ENCODE measurements at places on chromosomes 1 and 21. TPM values are rescaled to one million over a fixed set of nuclear protein-coding genes. Genes with fewer than 3 reads are reported as not detected.

Gene TMPRSS15
- total RNA-seq = not detected

Gene SHCBP1L
- total RNA-seq = 0.85 TPM

Gene LHX8
- 1.6 TPM for total RNA-seq

Gene CRB1
- 0.58 TPM for total RNA-seq

Gene MRPL37
- total RNA-seq = 18.8 TPM

Gene AMY1A
- total RNA-seq = not detected

Gene JMJD4
- total RNA-seq = 18.5 TPM

Gene GOLT1A
- total RNA-seq = 2.1 TPM

Gene KCNJ10
- total RNA-seq = 0.26 TPM

Gene BACE2
- total RNA-seq = 81.5 TPM

Gene TMEM52
- not detected for total RNA-seq

Gene OR2L3
- not detected for total RNA-seq

Gene SLC35F3
- total RNA-seq = 0.32 TPM

Gene BEST4
- total RNA-seq = not detected

Gene OR2M3
- not detected for total RNA-seq

Gene DPYD
- total RNA-seq = 84.3 TPM

Gene OBSCN
- total RNA-seq = 29.1 TPM

Gene GNG4
- total RNA-seq = 2.3 TPM

Gene KCNE2
- not detected for total RNA-seq

Gene RGS2
- total RNA-seq = 211 TPM

Gene PRAMEF33
- total RNA-seq = not detected

Gene CCDC30
- total RNA-seq = 7.2 TPM

Gene CNST
- 36.6 TPM for total RNA-seq

Gene LIPI
- total RNA-seq = not detected

Gene RBP7
- total RNA-seq = 2.4 TPM

Gene DNAI4
- 43.6 TPM for total RNA-seq

Gene NES
- 35.7 TPM for total RNA-seq

Gene CENPF
- 46.2 TPM for total RNA-seq

Gene CYP4Z1
- total RNA-seq = 0.53 TPM

Gene ZNF648
- total RNA-seq = 0.11 TPM

Gene KCNJ15
- total RNA-seq = 11.4 TPM

Gene MMP23B
- total RNA-seq = 45.6 TPM

Gene SLC5A9
- 0.16 TPM for total RNA-seq

Gene TFF2
- total RNA-seq = not detected

Gene IFI16
- total RNA-seq = 51.7 TPM

Gene SEMA4A
- total RNA-seq = 7.3 TPM

Gene TXNIP
- 920 TPM for total RNA-seq

Gene LCE6A
- total RNA-seq = not detected

Gene FHL3
- total RNA-seq = 9.4 TPM

Gene CELA3A
- total RNA-seq = not detected

Gene HAO2
- 0.16 TPM for total RNA-seq

Gene MTMR11
- 20.9 TPM for total RNA-seq

Gene SPATA46
- not detected for total RNA-seq
